Activated T-cell treated with anti-CD3 and anti-CD28 coated beads, Interleukin-2, amount 50 U/mL, for 4 hours (primary cell): ENCODE measurements at places on chromosomes 11 and 22. TPM values are rescaled to one million over a fixed set of nuclear protein-coding genes. Genes with fewer than 3 reads are reported as not detected.
A peak's percentile ranks its signal among the peaks of the same experiment; 100 is the strongest.

The RFPL3 gene
- total RNA-seq = not detected

DNA sequence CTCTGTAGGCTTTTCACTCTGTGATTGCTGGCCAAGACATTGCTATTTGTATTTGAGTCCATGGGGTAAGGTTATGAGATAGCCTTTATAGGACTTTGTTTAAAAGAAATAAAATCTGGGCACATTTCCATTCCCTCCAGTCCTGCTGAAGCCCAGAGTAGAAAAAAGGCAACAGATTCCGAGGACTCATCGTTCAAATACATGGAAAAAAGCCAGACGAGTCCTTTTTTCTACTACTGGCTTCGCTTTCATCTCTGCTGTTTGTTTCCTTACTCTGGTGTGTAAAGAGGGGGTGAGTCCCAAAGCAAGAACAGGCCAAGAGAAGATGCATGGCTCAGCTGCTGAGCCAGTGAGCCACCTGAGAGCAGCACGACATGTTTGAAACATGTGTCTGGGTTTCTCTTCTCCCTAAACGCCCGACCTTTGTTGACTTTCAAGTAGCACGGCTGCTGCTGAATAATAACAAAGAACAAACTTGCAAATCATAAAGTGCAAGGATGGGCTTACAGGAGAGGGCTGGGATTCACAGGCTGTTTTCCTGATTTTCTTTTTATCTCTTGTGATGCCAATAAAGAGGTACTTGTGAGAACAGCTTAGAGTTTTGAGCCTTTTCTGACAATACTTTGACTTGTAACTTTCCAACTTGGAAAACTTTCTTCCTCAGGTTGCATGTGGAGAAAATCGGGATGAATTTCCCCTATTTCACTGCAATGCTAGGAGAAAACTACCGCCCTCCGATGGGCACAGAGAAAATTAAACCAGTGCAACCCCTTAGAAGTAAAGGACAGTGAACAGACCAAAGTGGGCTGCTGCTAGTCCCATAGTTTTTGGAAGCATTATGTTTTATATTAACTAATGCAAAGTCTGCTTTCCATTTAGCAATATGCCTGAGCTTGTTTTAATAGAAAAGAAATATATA lies 195.2 kb upstream of the RAG2 start:
- no peak for DNase-seq

GRCh38 chr11:68977781-68978625 lies 2.8 kb downstream of the MRGPRD start:
- DNase-seq = no peak

- no peak for DNase-seq
These were observed 127.0 kb upstream of the C11orf58 start for GRCh38 chr11:16611401-16611921.

DNA sequence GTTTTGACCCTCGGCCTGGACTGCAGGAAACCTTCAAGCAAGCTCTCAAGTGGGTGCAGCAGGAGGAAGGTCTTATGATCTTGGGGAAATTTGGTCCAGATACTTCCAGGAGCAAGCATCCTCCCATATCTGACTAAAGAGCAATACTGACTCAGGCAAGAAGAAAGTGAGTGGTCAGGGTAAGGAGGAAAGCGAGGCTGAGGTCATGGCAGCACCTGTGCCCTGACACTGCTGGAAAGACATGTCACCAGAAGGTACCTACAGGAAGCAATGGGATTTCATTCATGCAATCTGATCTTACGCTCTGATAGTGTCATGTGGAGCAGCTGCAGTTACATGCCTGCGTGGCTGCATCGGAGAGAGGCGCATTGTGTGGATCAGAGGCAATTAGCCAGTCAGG lies 6.5 kb upstream of the TOP3B start:
- DNase-seq = no peak

DNA sequence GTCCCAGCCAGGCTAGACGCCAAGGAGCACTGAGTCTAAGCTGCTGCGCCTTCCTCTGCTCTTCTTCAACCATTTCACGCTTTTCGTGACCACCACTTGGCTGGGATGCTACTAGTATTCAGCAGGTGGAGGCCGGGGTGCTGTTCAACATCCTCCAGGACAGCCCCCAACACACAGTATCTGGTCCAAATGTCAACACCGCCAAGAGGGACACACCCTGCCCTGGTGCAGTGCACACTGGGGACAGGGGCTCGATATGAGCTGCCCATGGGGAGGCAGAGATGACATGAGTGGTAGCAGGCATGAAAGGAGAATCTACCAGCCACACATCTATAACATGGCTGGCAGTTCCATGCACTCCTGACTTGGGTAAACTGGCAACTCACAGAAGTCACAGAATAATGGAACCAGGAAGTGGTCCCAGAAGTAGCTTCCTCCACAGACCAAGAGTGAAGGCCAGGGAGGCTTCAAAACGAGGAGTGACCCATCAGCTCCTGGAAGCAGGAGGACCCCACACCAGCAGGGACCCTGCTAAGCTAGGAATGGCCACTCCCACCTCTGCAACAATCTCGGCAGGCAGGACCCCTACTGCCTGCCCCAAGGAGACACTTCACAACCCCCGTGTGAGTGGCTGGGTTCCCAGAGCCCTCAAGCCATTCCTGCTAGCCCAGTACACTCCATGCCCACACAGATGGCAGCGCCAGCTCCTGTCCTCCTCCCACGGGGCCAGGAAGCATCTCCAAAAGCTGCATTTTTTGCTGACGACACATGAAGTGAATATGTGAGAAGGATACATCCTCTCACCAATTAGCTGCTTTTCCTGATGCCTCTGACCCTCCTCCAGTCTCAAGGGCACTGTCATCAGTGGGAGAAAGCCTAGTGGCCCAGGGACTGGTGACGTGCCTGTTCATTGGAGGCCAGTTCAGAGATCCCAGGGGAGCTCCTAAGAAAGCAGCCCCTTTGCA lies 78.8 kb downstream of the DGCR2 start:
- no peak for DNase-seq

DNA sequence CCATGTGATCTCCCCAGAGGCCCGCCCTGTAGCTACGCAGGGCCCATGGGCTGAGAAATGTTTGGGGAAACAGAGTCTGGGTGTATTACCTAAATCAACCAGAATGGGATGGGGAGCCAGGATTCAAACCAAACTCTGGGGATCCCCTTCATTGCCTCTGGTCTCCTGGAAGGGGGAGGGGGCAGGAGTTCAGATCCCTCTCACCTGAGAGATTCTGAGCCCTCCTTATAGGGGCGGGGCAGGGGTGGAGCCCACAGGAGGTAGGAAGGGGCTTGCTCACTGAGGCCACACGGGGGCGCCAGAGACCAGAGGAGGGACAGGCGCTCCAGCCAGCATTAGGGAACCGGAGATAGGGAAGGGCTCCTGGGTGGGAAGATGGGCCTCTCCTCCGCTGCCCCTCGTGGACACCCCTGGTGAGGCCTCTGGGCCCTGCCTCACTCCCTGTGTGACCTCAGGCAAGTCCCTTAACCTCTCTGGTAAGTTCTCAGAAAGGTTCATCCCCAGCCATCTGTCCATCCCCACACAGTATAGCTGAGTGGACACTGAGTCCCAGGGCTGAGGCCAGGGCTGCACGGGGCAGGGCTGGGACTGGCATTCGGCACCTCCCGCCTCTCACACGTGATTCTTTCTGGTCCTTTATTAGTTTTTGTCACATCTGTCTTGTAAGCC lies 2.7 kb upstream of the CDC42BPG start:
- peak; percentile 95 for DNase-seq

- DNase-seq = no peak
These were observed 87.7 kb downstream of the GRAMD1B start for GRCh38 chr11:123517559-123518364.

The CLDN5 gene
- total RNA-seq = 0.28 TPM

The GATD1 gene
- 49.8 TPM for total RNA-seq

- no peak for DNase-seq
These were observed 12.8 kb downstream of the CD44 start for GRCh38 chr11:35151683-35152280.
